Stimulated activated CD4-positive, alpha-beta T cell treated with anti-CD3 and anti-CD28 coated beads, Interleukin-2, amount 100 ng/mL, for 4 hours (primary cell): ENCODE measurements at places on chromosomes 16 and 17.

DNA sequence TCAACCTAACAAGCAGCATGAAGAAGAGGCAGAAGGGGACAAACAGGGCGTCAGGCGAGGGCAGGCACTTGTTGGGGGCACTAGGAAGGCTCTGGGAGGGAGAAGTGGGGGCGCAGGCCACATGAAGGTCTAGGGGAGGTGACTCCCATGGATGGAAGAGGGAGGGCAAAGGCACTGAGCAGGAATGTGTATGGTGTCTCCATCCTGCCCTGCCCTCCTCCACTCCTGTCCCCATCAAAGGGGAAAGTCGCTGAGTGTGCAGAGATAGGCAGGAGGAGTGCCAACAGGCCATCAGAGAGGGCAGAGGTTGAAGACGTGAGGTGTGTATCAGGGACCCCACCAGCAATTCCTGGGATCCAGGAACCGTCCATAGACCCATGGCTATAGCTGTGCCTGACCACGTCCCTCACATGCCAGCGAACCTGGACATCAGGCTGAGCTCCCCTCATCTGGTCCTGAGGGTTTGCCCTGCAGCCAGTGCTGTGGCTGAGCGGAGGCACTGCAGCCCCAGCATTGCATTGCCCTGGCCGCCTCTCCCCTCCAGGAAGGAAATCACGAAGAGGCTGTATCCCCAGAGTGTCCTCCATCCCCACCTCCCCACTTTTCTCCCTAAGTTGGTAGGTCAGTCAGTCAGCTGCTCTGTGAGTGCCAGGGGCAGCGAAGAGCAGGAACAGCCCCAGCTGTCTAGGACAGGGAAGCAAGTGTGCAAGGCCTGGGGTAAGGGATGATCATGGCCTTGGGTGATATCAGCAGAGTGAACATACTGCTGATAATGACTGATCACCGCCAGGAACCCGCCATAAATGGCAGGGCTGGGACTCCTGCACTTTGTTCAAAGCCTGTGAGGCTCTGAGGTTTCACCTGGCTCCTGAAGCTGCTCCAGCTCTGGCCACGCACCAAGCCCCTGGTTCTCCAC, 6.2 kb upstream of the CYB561 start:
- no peak for DNase-seq

GRCh38 chr16:71460236-71460635, 1.8 kb downstream of the ZNF23 start:
- no peak for DNase-seq

DNA sequence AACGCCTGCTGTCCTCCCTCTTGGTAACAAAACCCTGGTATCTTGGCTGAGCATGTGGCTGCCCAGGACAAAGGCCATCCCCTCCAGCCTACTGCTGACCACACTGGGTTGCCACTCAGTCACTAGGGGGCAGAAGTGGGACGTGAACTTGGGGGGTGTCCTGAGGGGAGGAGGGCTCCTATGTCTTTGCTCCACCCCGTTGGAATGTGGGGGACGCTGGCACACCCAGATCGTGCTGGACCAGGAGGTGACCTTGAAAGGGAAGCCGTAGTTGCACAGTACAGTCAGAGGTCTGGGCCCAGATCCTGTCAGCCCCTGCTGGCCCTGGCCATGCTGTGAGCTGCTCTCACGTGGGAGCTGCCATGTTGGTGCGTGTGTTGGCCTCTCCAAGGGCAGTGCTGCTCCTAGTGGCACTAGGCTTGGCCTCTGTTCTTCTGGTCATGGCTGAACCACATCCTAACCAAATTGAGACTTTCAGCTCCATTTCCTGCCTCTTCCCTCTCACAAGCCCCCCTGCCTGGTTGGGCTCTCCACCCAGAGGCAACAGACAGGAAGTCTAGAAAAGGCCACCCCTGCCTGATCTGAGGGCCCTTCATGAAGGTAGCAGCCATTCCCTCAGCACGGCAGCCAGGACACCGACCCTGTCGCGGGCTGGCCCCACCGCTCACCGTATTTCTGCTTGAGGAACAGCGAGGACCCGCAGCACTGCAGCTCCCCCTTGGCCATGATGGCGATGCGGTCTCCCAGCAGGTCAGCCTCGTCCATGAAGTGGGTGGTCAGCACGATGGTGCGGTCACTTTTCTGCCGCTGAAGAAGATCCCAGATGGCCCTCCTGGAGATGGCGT, 29.0 kb upstream of the RNPS1 start:
- no peak for DNase-seq

DNA sequence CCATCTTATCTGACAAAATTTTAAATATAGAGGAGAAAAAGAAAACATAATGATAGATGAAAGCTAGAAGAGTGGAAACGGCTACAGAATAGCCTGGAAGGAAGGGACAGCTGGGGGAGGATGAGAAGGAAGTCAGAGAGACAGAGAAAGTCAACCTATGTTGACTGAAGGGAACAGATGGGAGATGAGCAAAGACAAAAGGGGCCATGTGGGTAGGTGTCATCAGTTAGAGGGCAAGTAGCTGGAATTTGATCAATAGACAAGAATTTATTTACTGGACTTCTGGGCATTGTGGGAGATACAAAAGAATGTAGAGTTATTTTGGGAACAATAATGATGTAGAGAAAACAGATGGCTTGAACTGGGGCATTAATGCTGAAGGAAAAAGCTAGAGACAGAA, 194.4 kb downstream of the ANKFN1 start:
- DNase-seq = no peak

DNA sequence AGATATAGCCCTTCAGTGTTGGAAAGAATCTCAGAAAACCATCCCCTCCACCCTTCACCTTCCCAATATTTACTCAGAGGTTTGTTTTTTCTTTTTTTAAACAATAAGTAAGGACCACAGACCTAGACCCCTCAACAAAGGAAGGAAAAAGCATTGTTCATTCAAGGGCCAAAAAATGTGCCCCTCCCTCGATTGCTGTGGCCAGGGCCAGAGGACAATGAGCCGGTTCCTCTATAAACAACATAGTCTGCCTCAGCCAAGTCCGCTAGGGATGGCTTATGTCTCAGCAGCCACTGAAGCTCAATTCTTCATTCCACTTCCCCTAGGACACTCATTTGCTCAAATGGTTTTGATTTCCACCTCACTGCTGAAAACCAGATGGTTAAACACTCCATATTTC, 24.0 kb downstream of the TRIM16 start:
- DNase-seq = no peak

DNA sequence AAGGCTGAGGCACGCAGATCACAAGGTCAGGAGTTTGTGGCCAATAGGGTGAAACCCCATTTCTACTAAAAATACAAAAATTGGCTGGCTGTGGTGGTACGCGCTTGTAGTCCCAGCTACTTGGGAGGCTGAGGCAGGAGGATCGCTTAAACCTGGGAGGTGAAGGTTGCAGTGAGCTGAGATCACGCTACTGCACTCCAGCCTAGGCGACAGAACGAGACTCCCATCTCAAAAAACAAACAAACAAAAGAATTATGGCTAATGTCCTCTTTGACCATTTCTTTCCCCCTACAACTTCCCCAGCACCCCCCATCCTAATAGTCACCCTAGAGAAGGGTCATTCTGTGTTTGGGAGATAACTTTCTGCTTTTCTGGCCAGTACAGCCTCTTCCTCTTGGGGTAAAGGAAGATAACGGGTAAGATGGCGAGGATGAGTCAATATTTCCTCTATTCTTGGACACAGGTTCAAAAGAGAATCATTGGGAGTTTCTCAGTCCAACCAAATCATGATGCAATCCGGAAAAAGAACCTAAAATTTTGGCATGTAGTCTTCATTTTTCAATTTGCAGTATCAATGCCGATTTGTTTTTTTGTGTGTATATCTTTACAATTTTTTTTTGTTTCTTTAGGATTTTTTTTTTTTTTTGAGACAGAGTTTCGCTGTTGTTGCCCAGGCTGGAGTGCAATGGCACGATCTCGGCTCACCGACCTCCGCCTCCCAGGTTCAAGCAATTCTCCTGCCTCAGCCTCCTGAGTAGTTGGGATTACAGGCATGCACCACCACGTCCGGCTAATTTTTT, 107.6 kb upstream of the MED13 start:
- DNase-seq = no peak

DNA sequence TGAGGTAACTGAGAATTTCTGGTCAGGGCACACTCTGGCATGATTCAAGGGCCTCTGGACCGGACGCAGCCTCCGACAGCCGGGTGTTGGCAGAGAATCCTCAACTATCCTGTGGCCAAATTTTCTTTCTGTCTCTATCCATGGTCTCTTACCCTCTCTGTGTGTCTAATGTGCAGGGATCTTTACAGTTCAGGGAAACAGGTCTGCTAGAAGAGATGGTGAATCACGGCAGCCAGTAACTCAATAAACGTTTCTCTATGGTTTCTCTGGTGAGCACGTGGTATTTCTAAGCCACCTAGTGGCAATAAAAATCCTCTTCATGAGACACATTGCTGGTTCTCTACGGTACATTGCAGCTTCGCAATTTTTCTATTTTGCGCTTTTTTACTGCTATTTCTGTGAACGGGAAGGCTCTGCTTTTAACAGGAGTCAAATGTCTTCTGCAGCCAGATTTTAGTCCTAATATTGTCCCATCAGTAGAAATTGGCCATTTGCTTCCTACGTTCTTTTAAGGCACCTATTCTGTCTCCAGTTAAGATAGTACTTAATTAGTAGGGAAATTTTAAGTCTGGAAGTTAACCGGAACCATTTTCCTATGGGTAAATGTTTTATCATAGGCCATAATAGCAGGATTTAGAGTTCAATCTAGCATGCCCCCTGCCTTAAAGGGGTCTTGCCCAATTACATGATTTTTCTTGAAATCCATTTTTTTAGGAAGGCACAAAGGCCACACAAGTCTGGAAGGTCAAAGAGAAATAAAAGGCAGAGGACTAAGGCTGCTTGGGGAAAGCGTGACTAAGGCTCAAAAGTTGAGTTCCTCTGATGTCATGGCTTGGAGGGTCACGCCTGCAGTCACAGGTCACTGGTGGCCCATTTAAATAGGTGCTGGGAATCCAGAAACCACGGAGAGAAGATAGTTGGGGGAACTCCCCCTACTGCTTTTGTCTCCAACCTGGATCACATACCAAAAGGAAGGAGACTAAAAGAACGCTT, 31.5 kb downstream of the QPRT start:
- DNase-seq = peak; percentile 43

GRCh38 chr17:73991260-73991659, 212.2 kb upstream of the RPL38 start:
- DNase-seq = no peak

DNA sequence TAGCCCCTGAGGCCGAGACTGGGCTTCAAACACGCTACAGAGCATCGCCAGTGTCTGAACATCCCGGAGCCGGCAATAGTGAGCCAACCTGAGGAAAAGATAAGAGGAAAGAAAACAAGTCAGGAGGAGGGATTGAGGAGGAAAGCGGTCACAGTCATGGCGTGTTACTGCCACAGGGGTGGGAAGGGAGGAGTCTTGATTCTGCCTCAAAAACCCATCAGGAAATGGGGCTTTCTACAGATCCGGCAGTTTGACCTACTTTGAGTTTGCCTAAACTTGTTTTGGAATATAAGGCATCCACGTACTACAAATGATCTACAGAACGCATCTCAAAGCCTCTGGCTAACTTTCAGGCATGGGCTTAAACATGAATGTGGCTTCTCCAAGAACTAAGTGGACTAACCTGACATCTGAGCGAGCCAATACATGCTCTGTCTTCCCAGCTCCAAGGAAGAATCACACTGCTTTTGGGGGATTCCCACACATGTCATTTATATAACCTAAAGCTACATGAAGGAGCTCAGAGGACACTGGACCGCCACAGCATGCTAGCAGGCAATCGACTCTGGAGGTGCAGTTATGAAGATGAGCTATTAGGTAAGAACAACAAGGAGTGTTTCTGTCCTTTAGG, 96.6 kb downstream of the WDR59 start:
- DNase-seq = no peak

DNA sequence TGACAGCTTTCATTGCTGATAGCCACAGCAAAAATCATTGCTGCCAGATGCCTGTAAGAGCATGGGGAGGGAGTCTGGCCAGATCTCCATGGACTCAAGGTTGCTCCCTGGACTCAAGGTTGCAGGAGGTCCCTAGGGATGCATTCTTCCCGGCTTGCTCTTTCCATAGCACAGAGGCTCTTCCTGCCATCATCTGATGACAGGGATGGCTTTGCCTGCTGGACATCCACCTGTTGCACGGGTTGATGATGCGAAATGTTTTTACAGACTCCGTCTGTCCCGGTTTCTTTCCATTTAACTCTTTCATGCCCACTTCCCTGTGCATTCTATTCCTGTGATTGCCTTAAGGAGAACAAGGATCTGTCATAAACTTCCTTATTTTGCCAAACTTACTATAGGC, 115.6 kb upstream of the HSBP1 start:
- DNase-seq = no peak

GRCh38 chr16:31084584-31085302, 4.0 kb downstream of the PRSS53 start:
- no peak for DNase-seq

- no peak for DNase-seq
Measured at GRCh38 chr17:42846594-42847280, 2.4 kb downstream of the AOC2 start.

DNA sequence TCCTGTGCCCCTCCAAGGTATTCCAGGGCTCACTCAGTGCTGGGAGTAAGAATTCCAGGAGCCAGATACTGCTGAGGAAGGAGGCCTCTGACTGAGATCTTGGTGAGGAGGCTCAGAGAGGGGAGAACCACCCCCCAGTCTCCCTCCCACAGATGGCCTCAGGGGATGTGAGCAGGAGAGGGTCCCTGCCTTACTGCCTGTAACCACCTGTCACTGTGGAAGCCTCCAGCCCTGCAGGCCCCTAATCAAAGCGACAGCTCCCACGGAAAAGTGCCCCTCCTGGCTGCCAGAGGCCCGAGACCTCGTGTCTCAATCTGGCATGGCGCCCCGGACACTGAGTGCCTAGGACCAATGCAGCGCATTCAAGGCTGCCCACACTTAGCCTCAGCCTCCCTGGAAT, 7.7 kb upstream of the C17orf113 start:
- DNase-seq = no peak

- no peak for DNase-seq
Measured at GRCh38 chr17:80773243-80773991, 218.2 kb upstream of the CHMP6 start.

DNA sequence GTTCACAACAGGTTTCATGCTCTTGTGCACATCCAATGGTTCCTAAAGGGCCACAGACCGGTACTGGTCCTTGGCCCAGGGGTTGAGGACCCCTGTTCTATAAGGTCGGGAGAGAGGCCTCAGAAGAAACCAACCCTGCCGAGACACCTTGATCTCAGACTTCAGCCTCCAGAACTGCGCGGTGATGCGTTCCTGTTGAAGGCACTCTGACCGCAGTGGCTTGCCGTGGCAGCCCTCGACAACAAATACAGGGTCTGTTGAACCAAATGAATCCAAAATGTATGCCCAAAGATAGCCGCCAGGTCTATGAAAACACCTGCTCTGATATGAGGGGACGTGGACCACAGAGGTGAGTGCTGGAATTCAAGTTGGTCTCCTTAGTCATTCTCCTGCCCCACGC, 389.8 kb downstream of the SEC14L1 start:
- no peak for DNase-seq

DNA sequence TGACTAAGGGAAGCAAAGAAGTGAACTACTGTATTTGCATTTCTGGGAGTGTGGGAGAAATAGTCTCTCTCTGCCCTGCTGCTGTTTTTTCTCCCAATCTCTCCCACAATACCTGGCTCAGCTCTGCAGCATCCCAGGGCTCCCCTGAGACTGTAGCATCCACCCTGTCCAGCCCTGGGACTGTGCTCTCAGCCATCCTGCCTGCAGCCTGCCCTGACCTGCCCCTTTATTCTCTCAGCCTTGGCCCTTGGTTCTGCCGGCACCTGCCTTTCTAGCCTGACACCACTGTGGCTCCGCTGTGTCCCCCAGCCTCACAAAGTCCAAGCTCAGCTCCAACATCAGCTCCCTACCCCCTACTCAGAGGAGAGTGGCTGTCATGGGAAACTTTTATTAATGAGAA, 1.9 kb downstream of the PDILT start:
- no peak for DNase-seq

- DNase-seq = peak; percentile 31
Measured at GRCh38 chr17:752620-753219, 656 bp upstream of the GEMIN4 start.
